ENCODE measurements at places on chromosomes 6 and 20.

DNA sequence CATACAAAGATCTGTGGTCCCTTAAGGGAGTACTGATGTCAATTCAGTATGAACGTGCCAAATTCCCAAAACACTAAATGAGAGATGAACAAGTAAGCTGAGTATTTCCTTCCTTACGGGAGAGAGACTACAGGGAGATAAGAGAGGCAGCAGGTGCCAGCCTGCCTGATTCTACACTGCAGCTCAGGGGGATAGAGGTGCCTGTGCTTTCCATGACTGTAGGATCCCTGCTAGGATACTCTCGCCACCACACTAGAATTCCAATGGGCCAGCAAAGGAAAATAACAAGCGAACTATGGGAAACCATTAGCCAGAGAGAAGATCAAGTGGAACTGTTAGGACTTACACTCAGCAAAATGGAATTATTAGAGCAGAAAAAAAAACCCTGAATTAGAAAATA lies 198.5 kb upstream of the BTBD3 start:
- no peak for DNase-seq

GRCh38 chr6:53142810-53143209 lies 5.8 kb downstream of the GCM1 start:
- DNase-seq: no peak

DNA sequence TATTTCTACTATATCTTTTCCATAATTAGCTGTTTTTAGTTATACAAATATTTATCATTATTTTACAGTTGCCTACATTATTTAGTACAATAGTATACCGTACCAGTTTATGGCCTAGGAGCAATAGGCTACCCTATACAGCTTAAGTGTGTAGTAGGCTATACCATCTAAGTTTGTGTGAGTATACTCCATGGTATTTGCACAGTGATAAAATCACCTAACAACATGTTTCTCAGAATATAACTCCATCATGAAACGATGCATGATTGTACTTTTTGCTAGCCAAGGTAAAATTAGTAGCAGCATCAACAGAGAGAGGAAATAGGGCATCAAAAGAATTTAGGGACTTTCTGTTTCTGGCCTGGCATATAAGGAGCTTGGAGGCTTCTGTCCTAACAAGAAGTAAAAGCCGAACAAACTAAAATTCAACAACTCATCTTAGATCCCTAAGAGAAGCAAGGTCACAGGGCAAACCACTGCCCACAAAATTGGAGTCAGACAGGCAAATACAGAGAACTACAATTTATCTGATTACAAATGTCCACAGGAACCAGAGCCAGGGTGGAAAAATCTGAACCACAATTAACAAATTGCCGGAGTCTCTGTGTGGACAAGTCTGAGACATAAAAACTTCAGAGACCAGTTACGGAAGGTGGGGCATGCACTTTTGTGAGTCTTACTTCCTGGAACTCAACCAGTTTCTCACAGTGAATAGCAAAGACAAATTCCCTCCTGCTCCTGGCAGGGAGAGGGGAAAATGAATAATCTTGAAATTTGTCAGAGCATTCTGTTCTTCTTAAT lies 671.4 kb downstream of the RFPL4B start:
- DNase-seq: no peak

GRCh38 chr6:164967102-164967501 lies 342.3 kb downstream of the C6orf118 start:
- DNase-seq: no peak

- DNase-seq: peak; percentile 45
Measured at GRCh38 chr6:90271831-90272230, 24.8 kb downstream of the BACH2 start.
